Transverse colon (tissue), 4 donors: ENCODE measurements at places on chromosomes 2 and 18. TPM values are rescaled to one million over a fixed set of nuclear protein-coding genes. Genes with fewer than 3 reads are reported as not detected.
A peak's percentile ranks its signal among the peaks of the same experiment; 100 is the strongest.

Gene IRS1
- 6.2 TPM for total RNA-seq

Gene TFCP2L1
- total RNA-seq = 165 TPM

Gene SCG2
- total RNA-seq = 4.8 TPM

Gene TFPI
- 22.5 TPM for total RNA-seq

- no peak for DNase-seq
- H3K4me1 ChIP-seq = peaks cover 5% of the 10 kb centered on the region
- H3K36me3 ChIP-seq = no peaks in the 10 kb centered on the region
- no peak overlapping the region for H3K27ac ChIP-seq
Observed at GRCh38 chr18:47163241-47163640, 12.9 kb downstream of the IER3IP1 start.

DNA sequence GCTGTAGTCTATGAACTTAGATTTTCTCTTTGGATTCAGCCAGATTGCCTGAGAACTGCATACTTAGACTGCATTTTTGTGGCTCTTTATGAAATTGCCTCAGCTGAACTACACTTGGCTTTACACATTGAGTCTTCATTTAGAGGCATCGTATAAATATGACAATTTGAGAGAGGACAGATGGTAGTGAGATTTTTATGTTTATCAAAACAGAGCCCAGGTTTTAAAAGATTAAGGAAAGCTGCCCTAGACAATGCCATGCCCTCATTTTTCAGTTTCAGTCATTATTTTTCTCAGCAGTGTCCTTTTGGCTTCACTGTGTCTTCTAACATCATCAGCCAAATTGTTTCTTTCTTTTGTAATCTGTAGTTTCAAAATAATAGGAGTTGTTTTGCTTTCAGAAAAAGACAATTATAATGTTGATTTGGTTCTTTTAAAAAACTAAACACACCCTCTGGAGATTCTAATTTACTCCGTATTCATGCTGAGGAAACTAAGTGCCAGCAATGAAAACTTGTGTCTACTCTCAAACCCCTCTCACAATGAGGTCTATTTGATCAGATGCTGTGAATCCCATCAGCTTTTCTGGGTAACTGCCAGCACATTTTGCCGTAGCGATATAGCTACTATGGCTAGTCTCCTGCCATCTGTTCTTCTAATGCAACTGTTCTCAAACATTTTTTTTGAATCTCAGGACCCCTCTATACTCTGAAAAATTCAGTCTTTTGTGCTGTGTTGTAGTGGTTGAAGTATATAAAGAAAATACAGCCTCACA lies 46.2 kb downstream of the TWSG1 start:
- no peaks in the 10 kb centered on the region for H3K27me3 ChIP-seq
- no peak for DNase-seq
- H3K36me3 ChIP-seq = no peaks in the 10 kb centered on the region
- no peaks in the 10 kb centered on the region for H3K4me1 ChIP-seq
- H3K27ac ChIP-seq = peak overlapping the region; percentile 18

GRCh38 chr2:25867396-25868003 lies 10.8 kb downstream of the ASXL2 start:
- H3K36me3 ChIP-seq = no peaks in the 10 kb centered on the region
- no peaks in the 10 kb centered on the region for H3K4me1 ChIP-seq
- H3K27ac ChIP-seq = no peak overlapping the region
- no peak for DNase-seq

DNA sequence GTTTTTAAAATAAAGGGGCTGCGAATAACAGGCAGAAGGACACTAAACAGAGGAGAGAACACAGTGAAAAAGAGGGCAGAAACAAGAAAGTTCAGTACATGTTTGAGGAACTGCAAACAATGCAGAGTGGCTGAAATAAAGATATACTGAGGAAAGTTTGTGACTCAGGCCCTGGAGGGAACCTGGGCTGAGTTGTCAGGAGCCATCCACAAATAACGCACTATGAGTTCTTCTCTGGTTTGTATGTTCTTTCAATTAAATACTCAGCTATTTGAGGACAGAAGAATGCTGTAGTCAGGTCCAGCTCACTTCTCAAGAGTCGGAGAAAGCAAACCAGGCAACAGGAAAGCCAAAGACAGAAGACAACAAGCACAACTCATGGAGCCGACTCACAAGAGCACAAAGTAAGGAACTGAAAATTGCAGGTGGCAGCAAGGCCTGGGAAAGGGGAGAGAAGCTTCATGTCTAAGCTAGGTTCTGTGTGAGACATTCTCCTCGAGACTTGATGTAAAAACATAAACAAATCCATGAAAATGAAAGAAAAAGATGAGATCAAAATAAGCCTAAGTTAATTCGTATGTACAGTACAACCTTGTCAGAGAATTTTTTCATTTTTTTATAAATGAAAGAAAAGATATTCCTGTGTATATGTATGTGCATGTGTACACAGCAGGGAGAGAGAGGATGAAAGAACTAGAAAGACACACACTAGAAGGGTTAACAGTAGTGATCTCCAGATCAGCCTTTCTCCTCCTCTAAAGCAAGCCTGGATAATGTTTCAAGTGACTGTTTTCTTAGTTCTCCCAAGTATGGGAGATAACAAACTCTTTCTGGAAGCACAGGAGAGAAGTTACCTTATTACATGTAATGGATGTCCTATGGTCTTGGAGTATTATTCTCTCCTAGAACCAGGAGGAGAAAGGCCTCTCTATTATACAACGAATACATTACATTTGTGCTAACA lies 41.5 kb downstream of the CHN1 start:
- H3K36me3 ChIP-seq = no peaks in the 10 kb centered on the region
- no peak for DNase-seq
- H3K4me3 ChIP-seq = no peak overlapping the region
- H3K27me3 ChIP-seq = no peaks in the 10 kb centered on the region
- H3K4me1 ChIP-seq = no peaks in the 10 kb centered on the region
- H3K27ac ChIP-seq = no peak overlapping the region

DNA sequence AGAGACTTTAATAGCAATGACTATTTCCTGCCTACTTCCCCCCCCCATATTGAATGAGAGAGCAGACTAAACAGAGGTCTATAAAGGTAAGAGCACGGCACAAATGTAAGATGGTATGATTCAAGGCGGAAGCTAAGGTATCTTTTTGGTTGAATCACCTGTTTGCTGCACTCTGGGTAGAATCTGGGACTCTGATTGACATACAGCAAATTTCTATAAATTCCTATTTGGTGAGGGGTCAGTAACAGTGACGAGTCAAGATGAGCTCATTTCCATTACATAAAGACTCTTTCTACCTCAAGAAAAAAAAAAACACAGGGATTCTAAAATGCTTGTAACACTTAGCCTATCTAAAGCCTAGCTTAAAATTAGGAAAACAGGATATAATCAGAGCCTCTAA lies 297.3 kb downstream of the TNS1 start:
- no peak overlapping the region for H3K27ac ChIP-seq
- H3K36me3 ChIP-seq = no peaks in the 10 kb centered on the region
- no peak for DNase-seq
- H3K4me3 ChIP-seq = no peak overlapping the region
- H3K27me3 ChIP-seq = no peaks in the 10 kb centered on the region

DNA sequence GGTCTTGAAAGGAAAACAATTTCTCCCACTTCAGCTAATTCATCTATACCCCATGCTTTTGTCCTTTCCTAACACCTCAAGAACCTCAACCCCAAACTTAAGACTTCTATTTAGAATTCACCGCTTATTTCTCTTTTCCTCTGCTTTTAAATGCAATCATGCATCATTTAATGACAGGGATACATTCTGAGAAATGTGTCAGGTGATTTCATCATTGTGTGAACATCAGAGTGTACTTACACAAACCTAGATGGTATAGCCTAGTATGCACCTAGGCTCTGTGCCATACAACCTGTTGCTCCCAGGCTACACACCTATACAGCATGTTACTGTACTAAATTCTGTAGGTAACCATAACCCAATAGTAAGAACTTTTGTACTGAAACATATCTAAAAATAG lies 22.9 kb downstream of the ARL5A start:
- H3K27me3 ChIP-seq = no peaks in the 10 kb centered on the region
- no peak for DNase-seq
- H3K36me3 ChIP-seq = peaks cover 27% of the 10 kb centered on the region
- no peak overlapping the region for H3K4me3 ChIP-seq

DNA sequence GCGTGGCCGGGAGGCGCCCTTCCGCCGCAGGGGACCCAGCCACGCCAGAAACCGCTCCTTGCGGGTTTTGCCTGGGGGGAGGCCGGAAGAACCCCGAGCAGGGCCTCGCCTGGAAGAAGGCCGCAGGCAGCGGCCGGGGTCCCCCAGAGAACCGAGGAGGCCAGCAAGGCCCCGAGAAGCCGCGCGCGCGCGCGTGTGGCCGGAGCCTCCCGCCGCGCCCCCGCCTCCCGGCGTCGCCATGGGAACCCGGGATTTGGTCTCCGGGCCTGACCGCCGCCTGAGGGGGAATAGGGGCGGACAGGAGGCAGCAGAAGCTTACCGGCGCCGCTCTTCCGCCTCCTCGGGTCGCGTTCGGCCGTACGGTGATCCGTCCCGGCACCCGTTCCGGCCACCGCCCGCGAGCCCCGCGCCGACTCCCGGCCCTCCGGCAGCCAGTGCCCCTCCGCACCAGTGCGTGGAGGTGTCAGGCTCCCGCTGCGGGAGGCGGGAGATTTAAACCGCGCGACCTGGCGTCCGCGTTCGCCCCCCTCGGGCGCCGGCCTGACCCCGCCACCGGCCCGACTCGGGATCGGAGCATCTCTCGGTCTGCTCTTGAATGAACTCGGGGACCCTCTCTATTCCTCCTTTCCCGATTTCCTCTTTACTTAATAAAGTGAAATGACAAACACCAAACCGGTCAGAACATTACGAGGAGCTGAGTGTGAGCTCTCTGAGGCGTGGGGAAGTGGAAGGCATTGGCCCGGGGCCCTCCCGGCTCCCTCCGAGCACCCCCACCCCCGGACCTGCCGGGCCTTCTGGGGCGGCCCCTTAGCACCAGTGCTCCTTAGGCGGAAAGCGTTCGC lies at the start of gene ICA1L:
TSS of gene ICA1L (minus strand) at position 467 of the 842 bp plus-strand sequence. CDS start 42,757 bp downstream, outside the sequence.
- H3K4me3 ChIP-seq = peak within 1 kb of the TSS; percentile 85
- no peaks in the 10 kb centered on the region for H3K27me3 ChIP-seq
- peak within 1 kb of the TSS; percentile 82 for H3K27ac ChIP-seq
- H3K36me3 ChIP-seq = no peaks in the 10 kb centered on the region
- DNase-seq = peak; percentile 56
- no peaks in the 10 kb centered on the region for H3K4me1 ChIP-seq

- no peaks in the 10 kb centered on the region for H3K27me3 ChIP-seq
- no peaks in the 10 kb centered on the region for H3K4me1 ChIP-seq
Observed at GRCh38 chr2:163466331-163467250, 269.2 kb downstream of the FIGN start.

GRCh38 chr2:10355471-10356438 lies 53.1 kb downstream of the HPCAL1 start:
- H3K36me3 ChIP-seq = no peaks in the 10 kb centered on the region
- no peak overlapping the region for H3K4me3 ChIP-seq
- DNase-seq = no peak
- no peaks in the 10 kb centered on the region for H3K4me1 ChIP-seq

DNA sequence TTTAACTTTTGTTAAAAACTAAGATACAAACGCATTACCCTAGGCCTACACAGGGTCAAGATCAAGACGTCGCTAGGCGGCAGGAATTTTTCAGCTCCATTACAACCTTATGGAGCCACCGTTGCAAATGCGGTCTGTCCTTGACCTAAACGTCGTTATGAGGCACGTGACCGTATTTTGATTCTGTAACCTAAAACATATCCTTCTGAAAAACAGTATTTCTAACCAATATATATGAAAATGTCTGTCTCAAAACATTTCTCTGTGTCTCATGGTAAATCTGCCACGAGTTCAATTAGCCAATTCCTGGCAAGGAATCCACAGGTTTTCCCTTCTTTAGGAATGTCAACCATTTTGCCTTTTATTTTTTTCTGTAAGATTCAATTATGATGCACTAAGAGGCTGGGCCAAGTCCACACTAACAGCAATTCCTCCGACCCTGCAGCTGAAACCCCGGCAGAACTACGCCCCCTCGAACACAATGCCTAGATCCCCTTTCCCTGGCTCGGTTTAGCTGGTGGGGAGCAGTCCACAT lies 1.7 kb downstream of the RTN4 start:
- peaks cover 15% of the 10 kb centered on the region for H3K4me1 ChIP-seq
- DNase-seq = peak; percentile 37
- H3K36me3 ChIP-seq = no peaks in the 10 kb centered on the region
- H3K4me3 ChIP-seq = peak overlapping the region; percentile 96
- peak overlapping the region; percentile 100 for H3K27ac ChIP-seq

GRCh38 chr18:77071061-77071460 lies 61.5 kb downstream of the MBP start:
- no peaks in the 10 kb centered on the region for H3K36me3 ChIP-seq
- H3K27me3 ChIP-seq = no peaks in the 10 kb centered on the region
- DNase-seq = no peak
- no peak overlapping the region for H3K4me3 ChIP-seq
- peaks cover 15% of the 10 kb centered on the region for H3K4me1 ChIP-seq
- H3K27ac ChIP-seq = peak overlapping the region; percentile 26
